Stimulated activated CD4-positive, alpha-beta T cell treated with anti-CD3 and anti-CD28 coated beads, Interleukin-1b, Interleukin-23, amount 100 ng/mL, for 1 hour (primary cell): ENCODE measurements at places on chromosomes 7 and 10.

DNA sequence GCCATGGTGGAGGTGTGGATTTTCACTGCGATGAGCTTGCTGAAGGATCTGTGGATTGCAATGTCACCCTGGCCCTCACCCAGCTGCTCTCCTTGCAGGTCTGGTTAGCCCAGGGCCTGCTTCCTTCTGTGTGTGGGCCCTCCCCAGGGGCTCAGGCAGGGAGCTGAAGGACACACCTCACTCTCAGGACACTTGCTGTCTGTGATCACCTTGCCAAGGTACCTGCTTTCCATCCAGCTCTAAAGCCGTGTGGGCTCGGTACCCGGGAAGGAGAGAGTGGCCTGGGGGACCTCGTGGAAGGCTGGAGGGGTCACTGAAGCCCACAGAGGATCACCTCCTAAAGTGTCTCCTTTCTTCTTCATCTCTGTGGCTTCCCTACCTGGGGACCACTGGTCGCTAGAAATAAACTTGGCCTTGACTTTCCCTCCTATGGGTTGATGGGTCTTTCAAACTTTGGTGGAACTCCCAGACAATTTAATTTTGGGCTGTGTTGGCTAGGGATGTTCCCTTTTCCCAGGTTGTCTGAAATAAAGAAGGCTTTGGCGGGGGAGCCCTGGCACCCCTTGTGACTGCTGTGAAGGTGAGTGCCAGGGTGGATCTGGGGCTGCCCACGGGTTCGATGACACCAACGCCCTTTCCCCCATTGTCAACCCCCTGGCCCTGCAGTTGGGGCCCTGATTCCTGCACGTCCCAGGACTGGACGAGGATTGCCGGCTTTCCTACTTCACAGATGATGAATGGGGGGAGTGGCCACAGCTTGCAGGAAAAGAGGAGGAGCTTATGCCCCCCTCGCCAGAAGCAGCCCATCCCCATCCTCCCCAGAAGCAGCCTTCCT lies 331.0 kb downstream of the ADARB2 start:
- DNase-seq, result no peak

- no peak for DNase-seq
Measured at GRCh38 chr7:34603711-34604444, 54.1 kb upstream of the NPSR1 start.

DNA sequence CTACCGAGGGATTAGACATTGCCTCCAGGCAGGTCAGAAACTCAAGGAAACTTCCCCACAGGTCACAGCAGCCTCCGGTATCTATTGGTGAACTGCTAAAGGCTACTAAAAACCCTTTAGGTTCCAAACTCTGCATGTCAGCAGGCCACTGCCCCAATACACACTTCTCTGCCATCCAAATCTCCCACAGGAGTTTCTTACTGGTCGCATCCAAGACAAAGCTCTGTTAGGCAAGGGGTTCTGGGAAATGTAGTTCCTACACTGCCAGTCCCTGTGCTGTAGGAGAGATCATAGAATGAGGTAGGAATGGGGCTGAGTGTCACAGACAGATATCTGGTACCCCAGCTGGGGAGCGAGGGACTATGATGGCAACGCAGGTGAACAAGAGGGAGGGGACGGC lies 757.0 kb upstream of the C7orf33 start:
- no peak for DNase-seq

- DNase-seq, result no peak
Measured at GRCh38 chr10:97020452-97021400, 165.0 kb downstream of the SLIT1 start.

DNA sequence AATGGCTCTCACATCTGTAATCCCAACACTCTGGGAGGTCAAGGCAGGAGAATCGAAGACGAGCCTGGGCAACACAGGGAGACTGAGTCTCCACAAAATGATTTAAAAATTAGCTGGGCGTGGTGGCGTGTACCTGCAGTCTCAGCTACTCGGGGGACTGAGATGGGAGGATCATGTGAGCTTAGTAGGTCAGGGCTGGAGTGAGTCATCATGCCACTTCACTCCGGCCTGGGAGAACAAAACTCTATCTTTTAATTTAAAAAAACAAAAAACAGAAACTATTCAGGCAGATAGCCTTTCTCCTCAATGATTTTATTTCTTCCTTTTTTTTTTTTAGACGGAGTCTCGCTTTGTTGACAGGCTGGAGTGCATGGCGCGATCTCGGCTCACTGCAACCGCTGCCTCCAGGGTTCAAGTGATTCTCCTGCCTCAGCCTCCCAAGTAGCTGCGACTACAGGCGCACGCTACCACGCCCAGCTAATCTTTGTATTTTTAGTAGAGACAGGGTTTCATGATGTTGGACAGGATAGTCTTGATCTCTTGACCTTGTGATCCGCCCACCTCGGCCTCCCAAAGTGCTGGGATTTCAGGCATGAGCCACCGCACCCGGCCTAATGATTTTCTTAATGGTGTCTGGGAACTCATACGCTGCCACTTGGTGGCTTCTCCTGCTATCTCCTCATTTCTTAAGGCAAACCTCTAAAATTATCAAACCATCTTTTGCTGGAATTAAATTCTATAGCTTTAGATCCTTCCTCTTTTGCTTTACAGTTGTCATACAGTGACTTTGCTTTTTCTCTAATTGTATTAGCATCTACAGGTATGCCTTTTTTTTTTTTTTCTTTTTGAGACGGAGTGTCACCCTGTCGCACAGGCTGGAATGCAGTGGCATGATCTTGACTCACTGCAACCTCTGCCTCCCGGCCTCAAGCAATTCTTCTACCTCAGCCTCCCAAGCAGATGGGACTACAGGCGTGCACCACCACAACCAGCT lies 22.9 kb downstream of the SRPK2 start:
- no peak for DNase-seq

- no peak for DNase-seq
Measured at GRCh38 chr7:34900891-34901513, 136.3 kb downstream of the DPY19L1 start.

- no peak for DNase-seq
Measured at GRCh38 chr7:123657304-123657685, 1.6 kb downstream of the LMOD2 start.
